ENCODE measurements at places on chromosomes 16 and 17.
A peak's percentile ranks its signal among the peaks of the same experiment; 100 is the strongest.

- DNase-seq = no peak
Observed at GRCh38 chr17:64190472-64190871, 60.5 kb upstream of the ERN1 start.

- DNase-seq = no peak
Observed at GRCh38 chr17:81951785-81952684, 5.0 kb upstream of the MYADML2 start.

- no peak for DNase-seq
Observed at GRCh38 chr16:19549673-19550072, 5.8 kb upstream of the VPS35L start.

DNA sequence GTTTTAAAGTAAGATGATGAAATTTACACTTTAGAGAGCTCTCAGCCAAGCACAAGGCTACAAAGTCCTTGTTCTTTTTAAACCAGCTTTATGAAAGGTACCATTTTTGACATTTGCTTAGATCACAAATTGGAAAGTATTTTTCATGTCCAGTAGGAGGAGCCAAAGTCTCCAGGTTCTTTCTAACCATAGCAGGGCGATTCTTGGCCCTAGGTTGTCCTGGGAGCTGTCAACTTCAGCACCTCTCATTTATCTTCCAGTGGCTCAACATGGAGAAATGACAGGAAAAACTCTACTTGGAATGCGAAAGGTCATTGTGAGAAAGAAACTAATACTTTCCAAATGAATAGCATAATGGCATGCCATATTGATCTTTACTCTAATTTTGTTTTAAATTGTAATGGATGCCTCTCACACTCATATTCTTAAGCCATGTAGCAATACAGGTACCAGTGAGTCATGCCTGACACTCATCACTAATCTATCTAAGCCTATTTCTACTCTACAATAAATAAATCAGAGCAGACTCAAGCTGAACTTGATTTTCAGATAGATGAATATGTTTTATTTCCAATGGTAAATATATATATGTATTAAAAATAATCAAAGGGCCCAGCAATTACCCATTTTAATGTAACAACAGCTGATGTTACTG, 919.1 kb upstream of the EEF2KMT start:
- no peak for DNase-seq

- no peak for DNase-seq
Observed at GRCh38 chr16:69812688-69813014, 50.5 kb downstream of the WWP2 start.

DNA sequence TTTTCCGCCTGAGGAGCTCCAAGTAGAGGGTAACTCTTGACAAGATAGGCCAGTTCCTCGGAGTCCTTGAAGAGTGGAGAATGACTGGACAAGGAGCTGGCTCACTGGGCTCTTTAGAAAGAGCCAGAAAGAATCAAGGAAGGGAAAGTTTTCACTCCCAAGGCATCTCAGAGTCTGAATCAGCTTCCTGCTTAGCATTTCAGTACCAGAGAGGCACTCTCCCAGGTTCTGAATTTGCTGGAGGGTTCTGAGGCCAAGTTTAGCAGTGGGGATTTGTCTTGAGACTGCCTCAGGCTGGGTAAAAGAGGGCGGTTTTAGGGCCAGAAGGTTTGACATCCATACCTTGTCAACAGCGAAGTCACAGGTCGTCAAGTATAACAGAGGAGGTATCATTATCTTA, 25.5 kb downstream of the GP2 start:
- no peak for DNase-seq

GRCh38 chr17:81930142-81931125, 2.9 kb upstream of the MAFG start:
- DNase-seq = no peak

- no peak for DNase-seq
Observed at GRCh38 chr17:69590671-69591070, 176.2 kb downstream of the MAP2K6 start.

DNA sequence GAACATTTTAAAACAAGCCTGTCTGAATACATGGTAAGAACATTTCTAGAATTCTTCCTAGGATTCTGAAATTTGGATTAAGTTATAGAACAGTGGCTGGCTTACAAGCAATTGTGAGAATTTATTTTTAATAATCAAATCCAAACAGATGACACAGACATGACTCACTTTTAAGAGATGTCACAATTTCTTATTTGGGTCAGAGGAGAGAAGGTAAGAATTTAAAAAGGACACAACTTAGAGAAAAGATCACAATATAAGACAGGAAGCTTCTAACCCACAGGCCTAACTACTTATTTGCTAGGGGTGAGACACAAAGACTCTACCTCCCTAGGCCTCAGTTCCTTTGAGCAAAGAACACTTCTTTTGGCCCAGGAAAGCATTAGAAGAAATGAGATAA, 32.7 kb downstream of the ZZEF1 start:
- DNase-seq = peak; percentile 43

DNA sequence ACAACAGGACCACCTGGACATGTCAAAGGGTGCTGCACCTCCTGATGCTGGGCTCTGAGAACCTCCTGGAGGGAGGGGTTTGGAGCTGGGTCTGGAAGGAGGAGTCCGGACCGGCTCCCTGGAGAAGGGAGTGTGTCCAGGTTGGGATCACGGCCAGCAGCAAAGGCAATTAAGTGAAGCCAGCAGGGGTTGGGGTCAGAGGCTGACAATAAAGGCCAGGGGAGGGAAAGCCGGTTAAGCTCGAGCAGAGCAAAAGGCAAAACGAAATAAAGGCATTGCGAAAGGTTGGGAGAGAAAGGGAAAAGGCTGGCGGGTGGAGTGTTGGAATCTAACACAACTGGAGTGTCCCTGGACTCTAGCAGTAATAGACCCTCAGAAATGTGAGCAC, 992 bp upstream of the CACNG4 start:
- no peak for DNase-seq

GRCh38 chr16:4891097-4891885, 44.0 kb downstream of the UBN1 start:
- DNase-seq = no peak

DNA sequence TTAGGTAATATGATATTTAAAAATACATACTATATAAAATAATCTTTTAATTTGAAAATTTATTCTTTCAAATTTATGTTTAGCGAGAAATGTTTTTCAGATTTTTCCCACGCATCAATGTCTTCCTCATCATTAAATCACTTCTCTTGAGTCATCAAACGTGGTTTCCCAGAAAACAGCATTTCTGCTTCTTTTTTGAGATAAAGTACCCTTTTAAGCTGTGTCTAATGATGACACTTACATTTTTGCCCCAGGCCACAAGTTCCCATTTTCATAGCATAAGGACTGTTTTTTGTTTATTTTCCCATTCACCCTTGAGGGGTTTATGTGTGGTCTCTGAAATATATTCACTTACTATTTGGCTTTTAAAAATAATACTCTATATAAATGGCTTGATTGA, 139.0 kb upstream of the HS3ST3A1 start:
- no peak for DNase-seq

DNA sequence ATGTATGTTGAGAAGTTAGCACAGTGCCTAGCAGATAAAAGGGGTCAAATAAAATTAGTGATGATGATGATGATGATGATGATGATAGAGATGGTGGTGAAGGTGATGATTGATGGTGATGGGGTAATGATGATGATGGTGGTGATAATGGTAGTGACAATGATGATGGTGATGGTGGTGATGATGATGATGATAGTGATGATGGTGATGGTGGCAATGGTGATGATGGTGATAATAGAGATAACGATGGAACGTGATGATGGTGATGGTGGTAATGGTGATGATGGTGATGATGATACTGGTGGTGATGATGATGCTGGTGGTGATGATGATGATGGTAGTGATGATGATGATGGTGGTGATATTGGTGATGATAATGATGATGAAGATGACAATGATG, 223.7 kb downstream of the FOXL1 start:
- DNase-seq = no peak

GRCh38 chr16:87003414-87003755, 313.8 kb downstream of the C16orf95 start:
- DNase-seq = no peak

GRCh38 chr17:43468691-43469139, 15.1 kb upstream of the DHX8 start:
- no peak for DNase-seq

DNA sequence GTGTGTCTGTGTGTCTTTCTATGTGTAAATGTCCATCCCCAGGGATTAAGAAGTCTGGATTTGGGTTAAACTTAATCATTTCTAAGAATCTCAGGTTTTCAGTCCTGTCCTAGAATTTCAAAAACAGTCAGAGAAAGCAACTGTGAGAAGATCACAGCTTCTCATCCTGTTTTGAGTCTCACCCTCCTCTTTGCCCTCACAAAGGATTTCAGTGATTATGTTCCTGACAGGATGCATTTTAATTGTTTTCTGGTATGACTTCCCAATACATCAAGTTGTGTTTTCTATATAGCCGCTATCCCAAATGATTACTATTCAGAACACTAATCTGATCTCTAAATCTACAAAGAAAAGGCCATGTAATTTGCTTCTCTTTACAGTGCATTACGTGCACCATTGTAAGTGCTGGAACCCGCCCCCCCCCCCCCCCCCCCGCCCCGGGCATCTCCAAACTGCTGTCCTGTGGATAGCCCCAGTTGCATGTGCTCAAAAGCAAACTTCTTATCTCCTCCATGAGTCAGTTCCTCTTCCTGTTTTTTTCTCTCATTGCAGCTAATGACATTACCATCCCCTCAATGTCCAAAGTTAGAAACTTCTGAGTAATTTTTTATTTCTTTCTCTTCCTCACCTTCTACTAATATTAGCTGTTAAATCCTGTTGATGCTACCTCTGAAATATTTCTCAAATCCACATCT, 73.9 kb downstream of the CDH13 start:
- no peak for DNase-seq

- no peak for DNase-seq
Observed at GRCh38 chr16:84786605-84787262, 33.1 kb upstream of the CRISPLD2 start.

GRCh38 chr17:4511199-4511932, 12.7 kb downstream of the SPNS2 start:
- DNase-seq = no peak

DNA sequence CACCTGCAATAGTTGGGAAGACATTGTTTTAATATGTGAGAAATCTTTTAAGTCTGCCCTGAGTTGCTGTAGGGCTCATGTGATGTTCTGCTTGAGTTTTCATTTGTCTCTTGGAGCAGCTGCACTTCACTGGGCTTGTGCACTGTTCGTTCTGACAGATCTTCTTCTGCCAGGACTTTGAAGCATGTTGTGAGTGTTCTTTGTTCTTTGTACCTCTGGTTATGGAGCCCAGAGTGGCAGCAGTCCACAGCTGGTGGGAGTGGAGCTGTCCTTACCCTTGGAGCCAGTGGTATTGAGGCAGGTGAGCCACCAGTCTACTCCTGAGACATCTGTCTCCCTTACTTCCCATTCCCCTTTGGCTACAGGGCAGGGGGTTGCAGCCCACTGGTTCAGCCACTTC, 64.6 kb downstream of the GNAO1 start:
- DNase-seq = no peak

DNA sequence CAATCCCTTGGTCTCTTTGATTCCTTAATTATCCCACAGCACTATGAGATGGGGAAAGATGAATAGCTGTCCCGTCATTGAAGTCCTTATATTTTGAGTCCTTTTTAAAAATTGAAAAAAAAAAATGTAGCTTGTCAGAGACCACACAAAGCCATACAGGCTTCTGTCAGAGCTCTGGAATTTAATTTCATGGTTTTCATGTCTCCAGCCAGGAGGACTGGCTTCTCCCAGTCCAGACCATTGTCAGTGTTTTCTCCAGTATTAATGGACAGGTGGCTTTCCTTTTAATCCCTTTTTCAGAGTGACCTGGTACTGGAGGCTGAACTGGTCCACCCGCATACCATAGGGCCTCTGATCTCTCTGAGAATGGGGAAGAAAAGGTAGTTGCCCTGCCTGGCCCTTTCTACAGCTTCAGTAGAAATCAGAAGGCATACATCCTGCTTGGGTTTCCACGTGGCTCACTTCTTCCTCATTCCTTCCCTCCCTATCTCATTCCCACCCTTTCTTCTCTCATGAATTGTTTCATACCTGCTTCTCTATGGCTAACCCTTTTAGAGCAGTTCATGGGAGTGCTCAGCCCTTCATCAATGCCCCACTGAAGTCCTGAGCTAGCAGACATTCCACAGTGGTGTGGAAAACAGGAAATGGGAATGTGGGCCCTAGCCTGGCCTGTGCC, 29.1 kb downstream of the TRIM16 start:
- no peak for DNase-seq

DNA sequence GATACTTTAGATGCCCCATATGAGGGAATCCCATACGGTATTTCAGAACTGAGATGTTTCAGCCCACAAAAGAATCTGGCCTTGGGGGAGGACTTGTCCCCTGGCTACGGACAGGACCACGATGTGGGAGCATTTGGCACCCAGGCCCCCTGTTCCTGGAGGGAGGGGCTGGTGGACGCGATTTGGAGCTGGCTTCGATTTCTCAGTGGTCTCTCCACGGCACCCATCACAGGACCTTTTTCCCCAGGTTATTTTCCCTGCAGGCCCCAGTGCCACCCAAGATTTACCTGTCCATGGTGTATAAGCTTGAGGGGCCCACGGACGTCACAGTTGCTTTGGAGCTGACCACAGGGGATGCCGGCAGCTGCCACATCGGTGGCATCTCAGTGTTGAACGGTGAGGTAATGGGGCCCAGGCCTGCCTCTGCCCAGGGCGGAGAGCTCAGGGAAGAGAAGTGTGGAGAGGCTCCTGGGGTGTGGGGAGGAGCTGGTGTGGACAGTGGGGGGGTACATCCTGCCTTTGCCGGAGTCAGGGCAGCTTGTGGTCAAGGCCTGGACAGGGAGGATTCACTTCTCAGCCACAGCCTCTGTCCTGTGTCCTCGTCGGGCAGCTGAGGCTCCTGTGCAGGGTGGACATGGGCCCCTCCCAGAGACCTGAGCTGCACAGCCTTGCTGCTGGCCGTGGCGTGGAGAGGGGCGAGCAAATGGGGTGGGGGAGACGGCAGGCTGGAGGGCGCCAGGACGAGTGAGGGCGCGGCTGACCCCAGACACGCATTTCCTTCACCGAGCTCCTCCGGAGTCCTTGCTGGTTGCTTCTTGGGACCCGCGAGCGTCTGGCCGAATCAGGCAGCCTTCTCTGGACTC, 9.9 kb downstream of the ENGASE start:
- DNase-seq = no peak

DNA sequence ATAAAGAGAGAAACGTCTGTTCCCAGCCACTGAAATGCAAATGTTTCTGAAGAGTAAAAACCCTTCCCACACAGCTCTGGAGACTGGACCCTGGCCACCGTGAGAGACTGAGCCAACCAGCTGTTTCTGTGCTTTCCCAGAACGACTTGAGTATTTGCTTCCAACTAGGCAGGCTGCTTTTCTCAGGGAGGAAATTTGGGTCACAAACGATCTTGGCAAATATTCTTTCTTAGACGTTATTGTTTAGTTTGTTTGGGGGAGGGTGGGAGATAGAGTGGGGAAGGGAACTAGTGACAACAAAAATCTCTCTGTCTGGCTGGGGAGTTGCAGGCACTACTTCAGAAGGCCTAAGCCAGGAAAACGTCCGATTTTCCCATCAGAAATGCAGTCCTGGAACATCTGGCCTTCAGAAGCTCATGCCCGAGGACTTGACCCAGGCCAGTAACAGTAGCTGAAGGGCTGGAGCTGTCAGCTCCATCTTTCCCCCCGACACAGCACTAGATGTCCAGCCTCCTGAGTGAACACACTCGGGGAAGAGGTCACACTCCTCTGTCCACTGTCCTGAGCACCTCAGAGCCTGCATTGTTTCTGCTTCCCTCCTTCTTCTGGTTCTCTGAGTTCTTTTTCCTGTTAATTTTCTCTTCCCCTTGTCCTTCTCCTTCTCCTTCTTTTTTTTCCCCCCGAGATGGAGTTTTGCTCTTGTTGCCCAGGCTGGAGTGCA, 4.0 kb downstream of the CCDC92B start:
- no peak for DNase-seq

- DNase-seq = no peak
Observed at GRCh38 chr17:74635418-74635817, 11.9 kb upstream of the CD300E start.

Measured in CD4-positive, alpha-beta T cell treated with Interleukin-4 for 4 hours (primary cell).